ENCODE measurements at places on chromosomes 16 and 17.

DNA sequence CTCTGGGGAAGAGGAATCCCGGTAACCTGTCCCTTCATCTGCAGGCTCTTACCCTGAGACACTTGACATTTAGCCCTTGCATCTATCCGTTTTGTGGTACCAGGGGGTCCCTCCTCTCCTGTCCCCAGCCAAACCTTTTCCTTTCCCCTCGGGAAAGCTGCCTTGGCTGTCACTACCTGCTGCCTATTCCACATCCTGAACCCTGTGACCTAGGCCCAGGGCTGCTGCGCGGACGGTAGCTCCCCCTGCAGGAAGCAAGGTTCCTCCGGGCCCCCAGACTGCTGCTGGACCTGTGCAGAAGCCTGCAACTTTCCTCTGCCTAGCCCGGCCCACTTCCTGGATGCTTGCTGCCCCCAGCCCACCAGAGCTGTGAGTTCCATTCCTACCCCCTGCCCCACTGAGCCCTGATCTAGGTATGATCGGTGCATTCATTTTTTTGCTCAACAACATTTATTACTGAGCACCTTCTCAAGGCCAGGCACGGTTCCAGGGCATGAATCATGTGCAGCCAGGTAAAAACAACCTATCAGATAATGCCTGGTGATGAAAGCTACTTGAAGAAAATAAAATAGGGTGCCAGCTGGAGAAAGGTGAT is 10.5 kb upstream of the ALDOA start:
- no peak for DNase-seq

DNA sequence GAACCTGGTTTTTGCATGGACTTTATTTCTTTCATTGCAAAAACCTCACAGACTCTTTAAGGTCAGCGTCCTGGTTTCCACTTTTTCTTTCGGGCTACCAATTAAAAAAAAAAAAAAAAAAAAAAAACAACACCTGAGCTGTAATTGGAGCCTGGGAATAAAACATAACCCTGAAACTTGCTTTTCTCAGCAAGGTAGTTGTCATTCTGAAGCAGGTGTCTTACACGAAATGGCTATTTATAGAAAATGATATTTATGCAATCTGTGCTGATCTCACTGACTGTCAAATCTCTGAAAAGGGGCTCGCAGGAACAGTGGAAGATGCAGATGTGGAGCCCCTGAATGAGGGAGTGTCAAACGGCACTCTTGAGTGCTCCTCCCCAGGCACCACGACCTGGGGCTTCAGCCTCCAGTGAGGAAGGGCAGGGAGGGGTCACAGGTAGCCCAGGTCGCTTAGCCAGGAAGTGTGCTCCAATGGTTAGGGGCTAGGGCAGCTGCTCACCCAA is 10.4 kb upstream of the COTL1 start:
- no peak for DNase-seq

DNA sequence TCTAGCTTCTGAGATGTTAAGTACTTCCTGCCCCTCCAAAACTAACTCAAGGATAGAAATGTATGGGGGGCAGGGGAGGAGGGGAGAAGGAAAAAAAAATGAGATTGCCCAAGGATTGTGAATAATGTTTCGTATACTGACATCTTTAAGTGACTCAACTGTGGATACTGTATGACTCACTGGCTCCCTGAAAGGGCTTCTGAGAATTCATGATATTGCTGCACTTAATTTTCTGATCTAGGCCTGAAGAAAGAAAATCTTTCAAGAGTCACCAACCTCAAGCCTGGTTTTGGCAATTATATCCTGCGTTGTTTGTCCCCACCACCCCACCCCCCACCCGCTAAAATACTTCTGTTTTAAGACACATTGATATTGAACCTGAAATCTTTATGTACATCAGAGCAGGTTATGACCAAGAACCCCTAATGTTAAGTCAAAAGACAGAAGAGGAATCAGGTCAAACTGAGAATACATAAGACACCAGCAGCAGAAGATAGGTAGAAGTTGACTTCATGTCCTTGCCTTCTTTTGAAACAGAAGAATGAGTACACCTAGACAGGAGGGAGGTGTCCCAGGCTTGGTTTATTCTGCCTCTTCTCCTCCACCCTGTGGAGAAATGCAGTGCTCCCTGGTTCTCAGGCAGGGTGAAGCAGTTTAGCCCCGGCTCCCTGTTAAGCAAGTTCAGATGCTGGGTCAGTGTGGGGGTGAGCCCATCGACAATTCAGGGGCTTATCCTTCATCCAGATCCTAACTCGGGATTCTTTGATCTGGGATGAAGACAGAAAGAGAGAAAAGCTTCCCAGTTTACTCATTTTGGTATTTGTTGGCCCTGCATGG is 3.3 kb upstream of the FBXL20 start:
- DNase-seq: no peak

DNA sequence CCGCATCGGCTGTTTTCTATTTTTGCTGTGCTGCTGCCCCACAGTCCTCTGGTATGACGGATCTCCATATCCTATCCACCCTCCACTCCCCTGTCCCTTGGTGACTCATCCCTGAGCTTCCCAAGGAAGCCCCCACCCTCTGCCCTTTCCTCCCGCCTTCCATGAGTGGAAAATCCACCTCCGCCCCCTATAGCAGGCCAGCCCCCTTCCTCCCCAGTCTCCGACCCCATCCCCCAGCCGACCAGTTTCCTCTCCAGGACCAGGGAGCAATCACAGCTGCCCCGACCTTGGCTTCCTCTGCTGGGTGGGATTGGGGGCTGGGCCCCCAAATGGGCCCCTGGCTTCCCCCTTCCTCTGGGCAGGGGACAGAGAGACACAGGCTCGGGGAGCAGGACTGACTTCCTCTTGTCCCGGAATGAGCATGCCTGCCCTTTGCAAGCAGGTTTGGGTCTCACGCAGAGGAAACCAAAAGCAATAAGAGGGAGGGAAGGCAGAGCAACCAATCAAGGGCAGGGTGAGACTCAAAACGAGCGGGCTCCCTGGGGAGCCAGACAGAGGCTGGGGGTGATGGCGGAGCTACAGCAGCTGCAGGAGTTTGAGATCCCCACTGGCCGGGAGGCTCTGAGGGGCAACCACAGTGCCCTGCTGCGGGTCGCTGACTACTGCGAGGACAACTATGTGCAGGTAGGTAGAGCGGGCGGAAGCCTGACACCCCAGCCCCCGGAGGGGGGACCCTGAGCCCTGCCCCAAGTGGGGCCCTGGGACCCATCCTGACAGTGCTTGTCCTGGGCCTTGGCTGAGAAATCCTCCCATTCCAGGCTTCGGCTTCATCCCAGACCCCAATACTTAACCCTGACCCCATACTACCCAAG is at the start of the genes ABI3 and GNGT2:
Gene ABI3 (plus strand): TSS at position 550 of the 872 bp plus-strand sequence. CDS start 18 bp downstream, at position 568.
Gene GNGT2 (minus strand): TSS at position 417 of the 872 bp plus-strand sequence. CDS start 3,152 bp downstream, outside the sequence.
- peak; percentile 26 for DNase-seq

- DNase-seq: no peak
Measured at GRCh38 chr17:64291268-64291851, 28.3 kb upstream of the TEX2 start.

GRCh38 chr17:49842846-49843245 is 5.0 kb downstream of the TAC4 start:
- DNase-seq: no peak

DNA sequence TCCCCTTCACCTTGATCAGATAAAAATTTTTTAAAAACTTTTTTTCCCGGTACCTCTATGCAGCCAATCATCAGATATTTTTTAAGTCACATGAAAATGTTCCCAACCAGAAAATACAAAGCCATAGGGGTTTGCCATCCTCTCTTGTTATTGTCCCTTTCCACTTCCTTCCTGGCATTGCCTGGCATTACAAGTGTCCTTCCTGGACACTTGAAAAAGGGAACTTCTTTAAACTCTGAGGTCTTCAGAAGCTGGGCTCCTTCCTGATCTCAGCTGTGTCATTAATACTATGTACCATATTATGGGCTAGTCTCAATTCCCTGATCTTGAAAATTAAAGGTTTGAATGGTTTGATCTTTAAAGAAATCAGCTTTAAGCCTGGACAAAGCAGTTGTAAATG is 64.9 kb downstream of the TEX14 start:
- DNase-seq: no peak

DNA sequence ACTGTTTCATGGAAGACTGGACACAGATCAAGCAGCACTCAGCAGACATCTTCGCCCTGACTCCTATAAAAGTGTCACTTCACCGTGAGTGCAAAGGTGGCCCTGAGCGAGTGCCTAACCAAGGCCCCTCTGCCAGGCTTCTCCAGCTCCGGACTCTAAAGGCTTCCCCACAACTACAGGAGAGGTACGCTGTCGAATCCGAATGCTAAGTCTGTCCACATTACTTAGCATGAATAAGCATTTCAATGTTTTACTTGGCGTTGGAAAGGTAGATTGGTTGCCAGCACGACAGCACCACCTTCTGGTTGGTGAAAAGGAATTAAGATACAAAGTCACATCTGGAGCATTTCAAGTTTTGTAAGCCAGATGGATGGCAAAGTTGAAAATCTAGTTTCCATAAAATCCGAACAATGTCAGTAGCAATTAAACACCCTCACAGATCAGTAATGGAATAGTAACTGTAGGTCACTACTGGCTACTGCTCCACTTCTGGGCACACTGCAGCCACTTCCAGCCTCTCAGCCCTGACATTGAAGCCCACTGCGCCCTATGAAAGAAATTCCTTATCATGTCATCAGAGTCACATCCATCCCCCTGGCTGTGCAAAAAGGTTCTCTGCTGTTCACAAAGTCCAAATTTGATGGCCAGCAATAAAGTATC is 100.9 kb downstream of the PARN start:
- DNase-seq: peak; percentile 93

GRCh38 chr17:3475812-3476610 is at the start of gene ASPA:
TSS of gene ASPA (plus strand) at chr17:3475997. CDS start at chr17:3476160, 163 bp downstream.
- no peak for DNase-seq

DNA sequence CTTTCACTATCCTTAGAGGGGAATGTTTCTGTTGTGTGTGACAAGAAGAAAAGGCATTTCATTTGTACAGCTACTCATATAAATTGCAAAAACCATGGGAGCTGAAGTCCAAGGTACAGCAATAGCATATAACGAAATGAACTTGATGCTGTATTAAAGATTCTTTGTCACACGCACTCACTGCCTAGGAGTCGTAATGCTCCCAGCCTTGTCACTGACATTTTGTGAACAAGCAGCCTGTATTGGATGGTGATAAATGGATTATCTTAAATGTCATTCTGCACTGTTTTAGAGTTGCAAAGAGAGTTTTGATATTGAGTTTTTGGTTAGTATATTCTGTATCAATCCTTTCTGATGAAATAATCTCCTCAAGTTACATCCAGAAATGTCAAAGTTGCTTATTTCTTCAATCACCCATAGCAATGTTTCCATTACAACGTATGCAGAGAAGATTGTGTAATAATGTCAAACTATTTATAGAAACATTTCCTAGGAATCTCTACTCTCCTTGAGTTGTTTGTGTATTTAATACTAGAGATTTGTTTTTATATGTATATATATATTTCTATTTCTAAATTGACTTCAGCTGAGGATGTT is 270.6 kb downstream of the FTO start:
- DNase-seq: peak; percentile 45

DNA sequence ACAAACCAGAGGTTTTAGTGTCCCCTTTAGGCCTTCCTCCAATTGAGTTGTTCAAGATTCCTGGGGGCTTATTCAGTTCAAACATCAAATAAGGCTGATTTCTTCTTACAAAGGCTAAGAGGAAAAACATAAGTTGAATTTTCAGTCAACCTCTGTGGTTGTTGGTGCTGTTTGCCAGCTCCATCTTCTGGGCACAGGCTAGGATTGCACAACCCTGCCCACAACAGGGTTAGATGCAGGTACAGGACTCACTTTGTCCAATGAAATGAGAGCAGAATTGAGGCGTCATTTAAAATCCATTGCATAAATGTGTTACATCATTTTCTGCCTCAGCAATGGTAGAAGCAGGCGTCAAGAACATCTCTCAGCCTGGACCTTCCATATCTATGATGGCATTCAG is 173.3 kb downstream of the PMP22 start:
- no peak for DNase-seq

DNA sequence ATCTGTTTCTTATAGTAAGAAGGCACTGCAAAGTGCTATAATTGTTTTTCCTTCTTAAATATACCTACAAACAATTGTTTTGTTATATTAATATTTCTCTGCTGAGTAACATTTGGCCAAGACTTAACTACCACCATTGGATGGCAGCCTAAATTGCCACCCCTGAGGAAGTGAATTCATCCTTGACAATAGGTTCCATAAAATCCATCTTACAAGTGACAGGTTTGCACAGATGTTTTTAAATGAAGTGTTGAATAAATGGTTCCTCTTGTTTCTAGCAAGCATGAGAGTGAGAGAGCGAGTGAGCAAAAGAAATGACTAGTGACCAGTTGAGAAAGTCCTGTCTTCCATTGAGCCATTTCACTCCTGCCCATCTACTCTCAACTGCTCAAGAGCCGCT is 8.3 kb upstream of the MPHOSPH6 start:
- no peak for DNase-seq

GRCh38 chr17:72075995-72076677 is 44.7 kb upstream of the SOX9 start:
- DNase-seq: no peak

DNA sequence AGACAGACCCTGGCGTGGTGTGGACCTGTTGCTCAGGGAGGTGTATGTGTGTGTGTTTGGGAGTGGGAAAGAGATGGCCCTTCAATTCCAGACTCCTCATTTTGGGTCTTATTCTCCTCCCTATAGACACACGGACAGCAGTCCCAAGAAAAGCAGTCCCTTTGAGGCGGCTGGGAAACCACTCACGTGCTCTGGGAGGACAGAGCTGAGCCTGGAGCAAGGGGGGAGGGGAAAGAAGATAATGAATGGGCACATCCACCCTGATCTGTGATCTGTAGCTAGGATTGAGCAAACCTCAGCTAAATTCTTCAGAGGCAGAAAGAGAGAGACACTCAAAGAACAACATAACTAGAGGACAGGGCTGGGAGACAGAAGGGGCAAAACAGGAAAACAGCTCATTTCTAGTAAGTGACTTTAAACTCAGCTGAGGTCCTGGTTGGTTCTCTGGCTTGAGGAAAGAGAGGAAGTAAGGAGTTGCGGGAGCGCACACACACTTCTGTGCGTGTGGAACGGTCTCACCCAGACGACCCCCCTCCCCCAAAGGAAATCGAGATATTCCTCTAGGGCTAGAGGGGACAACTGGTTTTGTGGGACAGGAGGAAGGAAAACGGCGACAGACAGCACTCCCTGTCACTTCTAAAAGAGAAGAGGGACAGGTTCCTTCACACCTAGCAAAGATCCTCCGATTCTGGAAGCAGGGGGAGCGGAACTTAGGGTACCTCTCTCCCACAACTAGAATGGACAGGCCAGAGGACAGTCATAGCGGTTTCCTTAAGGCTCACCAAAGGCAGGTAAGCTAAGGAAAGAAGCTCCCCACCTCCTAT is 658 bp downstream of the RAB5C start:
- no peak for DNase-seq

- DNase-seq: no peak
Measured at GRCh38 chr16:24626256-24626655, 86.9 kb downstream of the RBBP6 start.

DNA sequence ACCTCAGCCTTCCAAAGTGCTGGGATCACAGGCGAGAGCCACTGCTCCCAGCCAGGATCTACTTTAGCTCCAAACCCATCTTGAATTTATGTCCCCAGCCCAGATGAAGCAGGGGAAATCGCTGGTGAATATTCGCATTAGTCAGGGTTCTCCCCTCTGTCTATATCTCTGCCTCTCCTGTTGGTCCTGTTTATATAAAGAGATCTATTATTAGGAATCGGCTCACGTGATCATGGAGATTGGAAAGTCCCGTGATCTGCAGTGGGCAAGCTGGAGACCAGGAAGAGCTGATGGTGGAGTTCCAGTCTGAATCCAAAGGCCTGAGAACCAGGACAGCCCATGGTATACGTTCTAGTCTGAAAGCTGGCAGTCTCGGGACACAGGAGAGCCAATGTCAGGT is 382.8 kb downstream of the SEC14L1 start:
- DNase-seq: no peak
